ENCODE measurements at places on chromosomes 11 and 22. TPM values are rescaled to one million over a fixed set of nuclear protein-coding genes. Genes with fewer than 3 reads are reported as not detected.

Gene ACR
- 0.13 TPM for total RNA-seq

Gene HMOX1
- 86.4 TPM for total RNA-seq

Gene PCNX3
- 17.7 TPM for total RNA-seq

DNA sequence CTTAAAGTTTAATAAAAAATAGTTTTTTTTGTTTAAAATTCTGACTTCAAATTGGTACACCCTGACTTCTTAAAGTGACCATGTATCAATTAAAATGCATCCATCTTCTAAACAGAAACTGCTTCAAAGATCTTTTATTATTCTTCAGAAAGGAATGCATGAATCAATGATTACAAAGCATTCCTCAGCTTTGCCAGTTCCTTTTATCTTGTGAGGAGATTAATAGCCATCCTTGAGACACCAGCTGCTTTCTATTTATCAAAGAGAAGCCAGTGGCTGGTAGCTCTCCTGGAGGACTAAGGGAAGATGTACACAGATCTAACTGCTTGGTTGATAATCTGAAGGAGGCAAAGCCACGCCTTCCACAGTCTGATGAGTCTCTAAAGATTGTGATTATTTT lies 2222.5 kb downstream of the LRRC4C start:
- no peak for DNase-seq

DNA sequence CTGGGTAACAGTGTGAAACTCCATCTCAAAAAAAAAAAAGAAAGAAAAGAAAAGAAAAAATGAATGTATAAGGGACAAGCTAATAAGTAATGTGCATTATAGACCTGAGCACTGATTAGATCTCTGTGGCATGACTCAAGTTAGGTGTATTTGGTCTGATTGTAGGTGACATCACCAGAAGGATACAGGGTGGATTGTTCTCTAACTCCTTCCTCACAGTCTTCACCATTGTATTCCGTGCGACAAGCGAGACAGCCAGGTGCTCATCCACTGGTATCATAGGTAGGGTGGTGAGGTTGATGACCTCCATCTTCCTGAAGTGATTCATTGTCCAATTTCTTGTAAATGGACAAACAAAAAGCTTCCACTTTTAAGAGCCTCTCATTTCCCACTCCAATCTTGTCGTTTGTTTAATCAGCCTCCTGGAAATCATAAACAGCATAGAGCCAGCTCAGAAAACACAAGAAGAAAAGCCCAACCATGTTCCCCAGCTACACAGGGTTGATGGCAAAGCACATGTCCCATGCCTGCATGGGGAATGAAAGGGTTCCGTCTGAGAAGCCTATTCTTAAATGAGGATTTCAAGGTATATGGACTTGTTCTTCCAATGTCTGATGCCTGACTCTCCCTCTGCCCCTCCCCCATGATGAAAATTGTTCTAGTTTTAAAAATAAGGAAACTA lies 6.2 kb downstream of the FAM227A start:
- no peak for DNase-seq

- DNase-seq, result no peak
Observed at GRCh38 chr11:64659417-64660144, 63.4 kb downstream of the NRXN2 start.

- peak; percentile 74 for DNase-seq
Observed at GRCh38 chr11:29527391-29527936, 489.4 kb downstream of the KCNA4 start.

DNA sequence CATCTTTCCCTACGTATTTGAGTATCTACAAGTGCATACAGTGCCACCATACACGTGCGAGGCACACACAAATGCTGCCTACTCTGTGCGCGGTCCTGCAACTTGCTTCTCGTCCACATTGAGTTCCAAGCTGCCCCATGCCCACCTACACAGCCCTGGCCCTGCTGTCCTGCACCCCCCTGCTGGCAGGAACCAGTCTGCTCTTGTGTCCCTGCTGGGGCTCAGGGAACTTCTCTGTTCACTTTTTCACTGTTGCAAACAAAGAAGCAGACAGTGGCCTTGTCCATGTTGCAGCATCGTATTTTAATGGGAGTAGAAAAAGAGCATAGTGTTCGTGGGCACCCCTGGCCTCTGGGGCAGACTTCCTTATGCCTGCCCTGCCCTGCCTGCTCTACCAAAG lies 14.0 kb downstream of the CPT1A start:
- DNase-seq, result no peak

GRCh38 chr11:72755713-72756285 lies 3.6 kb upstream of the ARAP1 start:
- DNase-seq, result no peak

DNA sequence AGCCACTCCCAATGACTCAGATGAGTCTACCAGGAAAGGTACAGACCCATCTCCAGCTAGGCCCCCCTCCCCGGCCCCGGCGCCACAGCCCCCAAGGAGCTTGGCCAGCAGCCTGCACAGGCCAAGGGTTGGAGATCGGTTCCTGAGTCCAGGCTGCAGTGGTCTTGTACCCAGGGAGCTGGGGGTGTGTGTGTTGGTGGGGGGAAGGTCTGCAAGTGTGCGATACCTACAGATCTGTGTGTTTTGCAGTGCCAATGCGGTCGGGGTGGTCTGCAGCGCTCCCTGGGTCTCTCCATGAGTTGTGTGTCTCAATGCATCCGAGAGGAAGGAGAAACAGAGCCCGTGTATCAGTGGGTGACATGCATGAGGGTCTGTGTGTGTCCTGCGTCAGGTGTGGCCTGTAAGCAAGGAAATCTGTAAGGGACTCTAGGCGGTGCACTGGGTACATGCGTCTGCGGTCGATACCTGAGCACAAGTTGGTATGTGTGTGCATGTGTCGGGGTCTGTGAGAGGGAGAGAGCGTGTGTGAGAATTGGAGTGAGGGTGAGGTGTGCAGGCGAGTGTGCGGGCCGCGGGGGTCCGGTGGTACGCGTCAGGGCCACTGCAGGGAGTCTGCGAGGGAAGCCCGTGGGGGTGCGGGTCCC lies 645 bp downstream of the CDC42BPG start:
- no peak for DNase-seq

DNA sequence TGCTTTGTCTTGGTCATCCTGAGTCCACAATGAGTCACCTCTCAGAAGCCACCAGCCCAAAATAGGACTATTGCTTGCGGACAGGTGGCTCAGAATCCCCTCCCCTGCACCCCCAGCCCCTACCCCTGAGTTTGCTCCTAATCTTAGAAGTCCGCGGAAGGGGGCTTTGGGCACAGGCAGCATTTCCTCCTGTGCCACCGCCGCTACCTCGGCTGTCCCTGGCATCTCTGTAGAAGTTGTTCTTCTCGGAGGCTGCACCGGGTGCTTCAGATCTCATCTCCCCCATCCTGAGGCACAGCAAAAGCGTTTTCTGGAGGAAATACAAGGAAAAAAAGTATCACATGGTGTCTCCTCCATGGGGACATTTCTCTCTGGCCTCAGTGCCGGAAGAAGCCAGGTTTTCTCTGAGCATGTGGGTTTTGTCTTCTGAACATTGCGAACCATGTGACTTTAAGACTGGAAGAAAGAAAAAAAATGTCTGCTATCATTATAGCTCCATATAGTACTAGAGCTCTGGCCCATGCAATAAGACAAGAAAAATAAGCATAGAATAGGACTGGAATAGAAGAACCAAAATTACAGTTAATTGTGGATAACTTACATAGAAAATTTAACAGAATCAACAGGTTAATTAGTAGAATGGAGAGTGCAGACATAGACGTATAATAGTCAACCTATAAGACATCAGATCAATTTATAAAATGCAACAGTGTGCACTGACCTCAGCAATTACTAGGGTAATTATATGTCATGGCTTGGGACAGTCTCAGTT lies 63.2 kb downstream of the SHISAL1 start:
- no peak for DNase-seq
